ENCODE measurements at places on chromosomes 13 and 19. TPM values are rescaled to one million over a fixed set of nuclear protein-coding genes. Genes with fewer than 3 reads are reported as not detected.

DNA sequence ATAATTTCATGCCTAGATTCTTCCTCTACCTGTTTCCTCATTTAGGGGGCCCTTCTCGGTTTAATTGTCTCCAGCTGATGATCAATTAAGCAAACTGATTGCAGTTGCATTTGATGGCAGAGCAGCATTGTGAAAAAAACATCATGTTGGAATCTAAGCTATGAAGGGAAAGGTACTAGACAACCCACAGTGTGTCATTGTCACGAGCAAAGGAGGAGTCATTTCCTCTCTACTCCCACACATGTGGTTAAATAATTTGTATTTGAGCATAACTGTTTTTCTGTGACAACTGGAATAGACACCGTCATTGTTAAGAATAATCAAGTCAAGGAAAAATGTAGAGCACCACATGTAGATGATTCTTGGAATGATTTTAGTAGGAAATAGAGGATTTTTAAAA, 240.3 kb downstream of the DCT start:
- peak; percentile 44 for DNase-seq

DNA sequence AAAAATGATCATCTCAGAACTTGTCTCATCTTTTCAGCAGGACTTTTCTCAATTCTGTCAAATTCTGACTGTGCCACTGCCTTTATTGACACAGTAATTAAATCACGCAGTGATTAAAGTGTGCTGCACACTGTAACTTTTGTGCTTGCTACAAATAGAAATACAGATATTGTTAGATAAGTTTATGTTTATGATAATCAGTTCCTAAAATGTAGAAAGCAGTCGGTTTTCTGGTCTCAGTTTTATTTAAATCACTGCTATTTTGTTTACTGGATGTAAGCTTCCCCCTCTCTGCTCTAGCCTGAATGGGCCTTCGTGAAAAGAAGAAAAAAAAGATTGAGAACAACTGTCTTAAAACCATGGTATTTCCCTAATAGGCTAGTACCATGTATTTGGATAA, 258.8 kb upstream of the STARD13 start:
- no peak for DNase-seq

Gene PTPRS
- total RNA-seq = 227 TPM

DNA sequence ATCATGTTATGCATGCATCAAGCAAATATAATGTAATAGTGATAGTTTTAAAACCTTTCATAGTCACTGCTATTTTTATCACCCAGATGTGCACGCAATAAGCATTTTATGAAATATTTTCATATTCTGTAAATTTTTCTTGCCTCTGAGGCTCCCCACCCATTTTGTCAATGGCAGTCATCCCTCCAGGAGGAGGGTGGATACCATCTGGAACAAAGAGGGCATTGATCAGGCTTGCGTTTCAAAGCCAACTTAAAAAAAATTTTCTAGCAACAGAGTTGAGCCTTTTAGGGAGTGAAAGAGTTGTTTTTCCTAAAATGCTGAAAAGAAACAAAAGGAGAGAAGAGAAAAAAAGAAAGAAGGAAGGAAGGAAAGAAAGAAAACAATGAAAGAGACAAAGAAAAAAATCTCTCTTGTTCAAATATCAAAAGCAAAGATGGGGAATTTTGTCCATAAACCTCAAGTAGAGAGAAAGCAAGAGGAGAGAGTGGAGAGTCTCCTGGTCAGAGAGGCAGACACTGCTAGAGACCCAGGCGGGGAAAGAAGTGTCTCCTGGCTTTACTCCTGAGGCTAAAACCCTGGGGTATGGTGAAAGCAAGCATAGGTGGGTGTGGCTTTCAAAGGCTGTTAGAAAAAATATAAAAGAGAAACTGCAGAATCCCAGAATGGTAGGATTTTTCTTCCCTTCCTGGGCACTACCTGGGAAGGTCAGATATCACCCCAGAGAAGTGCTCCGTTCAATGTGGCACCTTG, 63.6 kb upstream of the KLF12 start:
- no peak for DNase-seq

Gene ZNF844
- total RNA-seq = 10.9 TPM

Gene SACS
- total RNA-seq = 42.4 TPM

DNA sequence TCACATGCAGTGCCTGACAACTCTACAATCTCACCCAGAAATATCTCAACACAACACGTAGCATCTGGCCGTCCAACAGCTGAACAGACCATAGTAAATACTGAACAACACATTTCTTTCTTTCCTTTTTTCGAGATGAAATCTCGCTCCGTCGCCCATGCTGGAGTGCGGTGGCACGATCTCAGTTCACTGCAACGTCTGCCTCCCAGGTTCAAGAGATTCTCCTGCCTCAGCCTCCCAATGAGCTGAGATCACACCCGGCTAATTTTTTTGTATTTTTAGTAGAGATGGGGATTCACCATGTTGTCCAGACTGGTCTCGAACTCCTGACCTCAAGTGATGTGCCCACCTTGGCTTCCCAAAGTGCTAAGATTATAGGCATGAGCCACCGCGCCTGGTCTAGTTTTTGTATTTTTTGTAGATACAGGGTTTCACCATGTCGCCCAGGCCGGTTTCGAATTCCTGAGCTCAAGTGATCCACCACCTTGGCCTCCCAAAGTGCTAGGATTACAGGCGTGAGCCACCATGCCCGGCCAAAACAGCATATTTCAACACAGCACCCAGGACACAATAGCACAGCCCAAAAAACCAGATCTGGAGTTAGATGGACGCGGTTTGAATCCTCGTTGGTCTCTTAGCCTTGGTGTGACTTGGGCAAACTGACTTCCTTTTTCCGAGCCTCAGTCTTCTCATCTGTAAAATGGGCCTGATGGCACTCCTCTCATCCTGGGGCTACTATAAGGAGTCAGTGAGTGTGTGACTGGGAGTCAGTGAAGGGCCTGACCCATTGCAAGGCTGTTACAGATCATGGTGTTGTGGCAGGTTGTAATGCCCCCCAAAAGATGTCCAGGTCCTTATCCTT, 22.6 kb downstream of the CYP2A6 start:
- no peak for DNase-seq

Gene ITM2B
- 168 TPM for total RNA-seq

GRCh38 chr13:59771272-59771671, 392.5 kb downstream of the DIAPH3 start:
- DNase-seq = no peak

Gene ATP1A3
- total RNA-seq = under 0.01 TPM

- no peak for DNase-seq
These were observed 182.8 kb downstream of the FOXO1 start for GRCh38 chr13:40483601-40484000.

Gene CDK8
- total RNA-seq = 20.0 TPM

DNA sequence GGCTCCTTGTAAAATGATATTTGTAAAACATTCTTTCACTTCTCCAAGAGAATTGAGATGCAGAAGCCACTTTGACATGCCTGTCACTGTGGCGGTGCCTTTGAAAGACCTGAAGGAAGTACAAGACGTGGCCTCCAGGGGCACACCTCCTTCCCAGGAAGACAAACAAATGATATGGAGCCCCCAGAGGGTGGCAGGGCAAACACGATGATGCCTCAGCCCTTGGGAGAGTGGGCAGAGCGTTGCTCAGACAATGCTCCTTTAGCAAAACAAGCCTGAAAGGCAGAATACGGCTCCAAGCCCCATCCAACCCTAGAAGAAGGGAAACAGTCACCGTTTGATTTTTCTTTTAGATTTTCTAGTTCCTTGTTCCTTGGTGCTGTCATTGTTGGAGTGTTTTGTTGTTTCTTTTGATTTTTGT, 9.2 kb upstream of the ATP12A start:
- DNase-seq = no peak

- DNase-seq = no peak
These were observed 36.4 kb downstream of the ANKRD27 start for GRCh38 chr19:32638625-32639024.

Gene GNG7
- 0.29 TPM for total RNA-seq

- peak; percentile 88 for DNase-seq
These were observed 1.3 kb upstream of the LRCH1 start for GRCh38 chr13:46551410-46552302.

Gene KLHL26
- 5.1 TPM for total RNA-seq

DNA sequence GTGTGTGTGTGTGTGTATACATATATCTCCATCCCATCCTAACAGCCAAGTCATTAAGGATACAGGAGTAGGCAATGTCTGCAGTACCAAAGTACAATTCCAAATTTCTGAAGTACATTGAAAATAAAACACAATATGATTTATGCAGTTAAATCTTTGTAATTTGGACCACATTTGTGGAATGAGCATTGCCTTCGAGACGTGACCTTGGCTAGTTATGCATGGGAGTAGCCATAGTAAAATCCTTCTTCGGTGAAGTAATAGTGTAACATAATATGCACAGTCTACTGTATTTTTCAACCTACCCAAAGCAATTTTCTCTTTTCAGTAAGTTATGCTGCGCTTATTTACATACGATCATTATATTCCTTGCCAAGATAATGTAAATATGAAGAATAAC, 665.7 kb upstream of the GPC6 start:
- no peak for DNase-seq

Gene CEACAM8
- total RNA-seq = not detected

Gene TMEM238
- total RNA-seq = 0.29 TPM

- no peak for DNase-seq
These were observed 34.9 kb upstream of the TPP2 start for GRCh38 chr13:102561933-102562332.

Gene SIGLEC10
- not detected for total RNA-seq

- DNase-seq = peak; percentile 73
These were observed 3.3 kb upstream of the KLK11 start for GRCh38 chr19:51029718-51030117.

Gene YJU2
- total RNA-seq = 17.0 TPM

- peak; percentile 80 for DNase-seq
These were observed at the start of gene KCNJ14 for GRCh38 chr19:48455171-48455907. Gene KCNJ14, plus strand, starts transcription at chr19:48455574. Its CDS starts 6,151 bp downstream, at chr19:48461725.

DNA sequence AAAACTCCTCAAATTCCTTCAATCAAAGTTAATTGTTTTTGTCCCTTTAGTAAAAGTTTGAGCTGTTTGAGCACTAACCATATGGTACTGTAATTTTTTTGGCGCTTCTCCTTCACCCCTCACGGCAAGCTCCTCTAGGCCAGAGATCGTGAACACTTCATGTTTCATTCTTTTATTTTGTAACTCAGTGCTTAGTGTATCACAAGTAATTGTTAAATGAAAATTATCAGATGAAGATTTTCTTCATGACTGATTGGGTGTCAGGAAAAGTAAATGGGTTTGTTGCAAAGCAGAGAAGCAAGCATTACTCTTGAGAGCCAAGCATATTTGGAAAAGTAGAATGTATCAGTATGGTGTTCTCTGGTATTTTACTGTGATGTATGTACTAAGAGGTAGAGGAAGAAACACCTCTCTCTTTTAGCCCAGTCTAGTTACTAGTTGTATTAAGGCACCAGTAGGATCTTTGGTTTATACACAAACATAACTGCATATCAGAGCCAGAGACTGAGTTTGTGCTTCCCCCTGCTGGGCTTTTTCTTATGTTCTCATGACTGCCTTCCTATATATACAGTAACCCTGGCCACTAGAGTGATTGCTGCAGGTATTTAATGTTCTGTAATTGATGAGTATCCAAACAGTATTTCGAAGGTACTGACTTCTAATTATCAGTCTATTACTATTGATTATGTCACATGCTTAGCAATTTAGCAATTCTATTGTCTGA, 202.3 kb upstream of the KLHL1 start:
- no peak for DNase-seq

Gene TRIM28
- total RNA-seq = 224 TPM

Gene NLRP7
- not detected for total RNA-seq

DNA sequence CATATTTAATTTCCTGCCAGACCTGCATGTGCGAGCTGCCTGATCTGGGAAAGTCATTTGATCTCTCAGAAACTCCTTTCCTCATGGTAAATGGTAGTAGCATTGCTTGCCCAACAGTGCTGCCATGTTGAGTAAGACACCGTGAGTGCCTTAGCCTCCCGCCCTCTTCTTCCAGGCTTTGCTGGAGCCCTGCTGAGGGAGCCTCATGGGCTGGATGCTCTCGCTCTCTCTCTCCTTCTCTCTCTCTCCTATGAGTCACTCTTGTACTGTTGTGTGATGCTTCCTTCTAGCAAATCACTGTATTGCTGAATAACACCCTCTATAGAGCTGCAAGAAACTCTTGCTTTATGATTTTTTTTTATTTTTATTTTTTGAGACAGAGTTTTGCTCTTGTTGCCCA, 365.5 kb downstream of the UQCRFS1 start:
- DNase-seq = no peak

Gene ADM5
- total RNA-seq = under 0.01 TPM

- DNase-seq = no peak
These were observed 66.3 kb downstream of the ARHGAP35 start for GRCh38 chr19:46927106-46927505.

Gene ZNF433
- total RNA-seq = 5.1 TPM

DNA sequence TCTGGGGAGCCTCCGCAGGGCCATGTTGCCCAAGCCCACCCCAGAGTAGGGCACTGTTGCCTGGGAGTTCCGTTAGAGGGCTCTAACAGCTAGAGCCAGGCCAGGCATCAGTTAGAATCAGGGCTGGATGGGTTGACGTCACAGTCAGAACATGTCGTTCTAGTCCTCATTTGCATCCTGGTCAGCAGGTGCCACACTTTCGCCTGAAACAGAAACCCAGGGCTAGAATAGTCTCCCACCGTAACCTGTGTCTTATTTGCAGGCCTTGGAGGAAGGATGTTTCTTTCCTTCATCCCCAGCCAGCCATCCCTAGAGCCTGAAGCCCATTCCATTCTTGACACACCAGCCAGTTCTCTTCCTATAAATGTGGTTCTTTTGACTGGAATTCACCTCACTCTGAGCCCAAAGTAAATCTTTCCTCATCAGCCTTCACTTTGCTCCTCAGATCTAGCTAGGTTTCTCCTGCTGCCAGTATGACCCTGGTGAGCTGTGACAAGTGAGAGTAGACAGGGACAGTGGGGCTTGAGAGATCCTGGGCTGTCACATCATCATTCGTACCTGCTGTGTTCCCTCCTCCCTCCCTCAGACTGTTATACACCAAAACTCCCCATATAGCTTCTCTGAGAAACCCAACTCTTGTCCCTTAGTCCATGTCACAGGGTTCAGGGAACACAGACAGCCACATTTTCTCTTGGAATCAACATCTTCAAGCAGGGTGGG, 12.2 kb upstream of the CCDC97 start:
- no peak for DNase-seq

DNA sequence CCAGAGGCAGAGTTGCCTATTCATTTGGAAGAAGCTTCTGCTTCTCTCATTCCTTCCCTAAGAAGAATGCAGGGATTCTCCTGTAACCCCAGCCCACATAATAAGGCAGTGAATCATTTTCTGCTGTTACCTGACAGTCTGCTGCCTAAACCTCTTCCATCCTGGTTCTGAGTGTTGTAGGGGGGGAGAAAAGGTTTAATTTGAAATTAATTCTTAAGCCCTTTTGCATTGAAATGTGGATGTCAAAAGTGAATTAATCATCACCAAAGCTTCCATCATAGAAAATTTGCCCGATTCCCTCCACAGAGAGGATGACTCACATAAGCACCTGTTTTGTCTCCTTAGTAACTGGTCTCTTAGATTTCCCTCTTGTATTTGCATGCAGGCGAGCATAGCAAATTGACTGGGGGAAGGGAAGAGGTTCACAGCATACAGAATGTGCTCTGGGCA, 146.7 kb upstream of the FNDC3A start:
- no peak for DNase-seq

Gene CBLC
- total RNA-seq = not detected

Gene COQ8B
- 32.9 TPM for total RNA-seq

Gene TEKTIP1
- total RNA-seq = not detected

- peak; percentile 42 for DNase-seq
These were observed 31.8 kb downstream of the TFDP1 start for GRCh38 chr13:113616281-113616906.
